ENCODE measurements at places on chromosomes 11 and 22.
A peak's percentile ranks its signal among the peaks of the same experiment; 100 is the strongest.

DNA sequence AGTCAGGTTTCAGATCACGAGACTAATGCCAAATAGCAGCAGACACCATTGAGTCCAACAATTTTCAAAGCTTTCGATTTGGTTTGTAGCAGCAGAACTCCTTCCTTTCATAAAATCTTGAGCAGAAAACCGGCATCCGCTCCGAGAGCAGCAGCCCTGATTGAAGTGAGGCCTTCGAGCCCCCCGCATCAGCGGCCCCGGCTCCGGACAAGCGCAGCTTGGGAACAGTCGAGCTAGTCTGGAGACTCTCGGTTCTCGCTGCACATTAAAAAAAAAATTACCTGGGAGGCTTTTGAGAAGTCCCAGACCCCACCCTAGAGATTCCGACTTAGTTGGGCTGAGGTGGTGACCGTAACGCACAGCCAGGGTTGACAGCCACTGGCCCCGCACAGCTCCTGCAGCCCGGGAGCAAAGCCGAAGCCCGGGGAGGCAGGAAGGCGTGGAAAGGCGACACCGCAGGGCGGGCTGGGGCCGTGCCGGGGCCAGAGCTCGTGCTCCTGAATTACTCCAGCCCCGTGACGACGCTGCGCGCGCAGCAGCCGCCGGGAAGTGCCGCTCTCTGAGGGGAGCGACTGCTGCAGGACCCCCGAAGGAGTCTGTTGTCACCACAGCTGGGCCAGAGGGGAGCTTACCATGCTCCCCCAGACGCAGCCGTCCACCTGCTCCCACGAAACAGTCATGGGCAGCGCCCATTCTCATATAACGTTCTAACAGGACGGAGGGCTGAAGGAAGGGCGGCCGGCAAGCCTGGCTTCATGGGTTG, 57.8 kb downstream of the SPATA19 start:
- no peak for DNase-seq

- no peak for DNase-seq
These were observed 65.3 kb downstream of the BCL2L13 start for GRCh38 chr22:17703811-17704210.

DNA sequence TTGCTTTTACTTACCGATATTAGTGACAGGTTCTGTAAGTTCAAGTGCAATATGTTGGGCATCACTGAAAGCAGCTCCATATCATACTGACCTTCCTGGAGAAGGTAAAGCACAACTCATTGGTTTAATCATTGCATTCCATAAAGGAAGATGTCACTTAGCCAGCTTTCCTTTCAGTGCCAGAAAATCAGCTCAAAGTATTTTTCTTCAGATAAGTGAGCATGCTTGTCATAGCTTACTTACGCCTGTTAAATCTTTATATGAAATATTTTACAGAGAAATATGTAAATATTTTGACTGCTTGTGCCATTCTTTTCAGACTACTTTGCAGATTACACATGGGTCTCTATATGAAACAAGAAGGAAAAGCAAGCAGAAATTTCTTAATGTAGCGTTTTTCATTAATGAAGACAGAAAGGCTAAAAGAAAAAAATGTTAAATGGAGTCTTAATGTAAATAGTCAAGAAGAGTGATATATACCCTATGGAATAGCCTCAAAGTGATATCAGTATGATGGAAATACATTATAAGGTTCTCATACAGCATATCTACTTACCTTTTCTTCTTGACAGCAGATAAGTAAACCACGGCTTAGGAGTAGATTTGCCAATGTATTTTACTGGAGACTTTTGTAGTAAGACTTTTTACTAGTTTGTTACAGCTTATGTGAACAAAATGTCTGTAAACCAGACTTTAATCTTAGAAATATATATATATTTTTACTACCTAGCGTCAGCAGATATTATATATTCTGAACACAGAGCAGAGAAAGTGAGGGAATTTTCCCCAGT, 649.7 kb downstream of the METTL15 start:
- no peak for DNase-seq

DNA sequence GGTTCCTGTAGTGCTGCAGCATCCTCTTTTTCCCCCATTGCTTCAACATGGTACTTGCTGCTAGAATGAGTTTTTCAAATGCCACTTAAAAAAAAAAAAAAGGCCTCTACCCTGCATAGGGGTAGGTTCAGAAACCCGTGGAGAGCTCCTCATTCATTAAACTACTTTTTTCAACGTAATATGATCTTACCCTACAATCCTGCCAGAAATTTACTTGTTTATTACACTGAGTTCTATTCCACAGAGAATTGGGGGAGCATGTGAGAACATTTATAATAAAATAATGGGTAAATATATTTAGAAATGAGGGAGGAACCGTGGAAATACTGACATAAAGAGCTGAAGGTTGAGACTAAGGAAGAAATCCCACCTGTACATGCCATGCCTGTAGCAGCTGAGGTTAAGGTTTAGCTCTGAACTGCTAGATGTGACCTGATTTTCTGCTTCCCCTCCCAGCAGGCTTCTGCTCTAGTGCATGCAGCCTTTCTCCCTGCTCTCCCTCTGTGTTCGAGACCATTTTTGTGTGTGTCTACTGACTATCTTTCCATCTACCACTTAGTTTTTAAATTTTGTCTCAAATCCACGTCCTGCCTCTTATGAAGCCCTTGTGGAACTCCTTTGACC, 225.7 kb downstream of the DDX10 start:
- DNase-seq, result peak; percentile 81

DNA sequence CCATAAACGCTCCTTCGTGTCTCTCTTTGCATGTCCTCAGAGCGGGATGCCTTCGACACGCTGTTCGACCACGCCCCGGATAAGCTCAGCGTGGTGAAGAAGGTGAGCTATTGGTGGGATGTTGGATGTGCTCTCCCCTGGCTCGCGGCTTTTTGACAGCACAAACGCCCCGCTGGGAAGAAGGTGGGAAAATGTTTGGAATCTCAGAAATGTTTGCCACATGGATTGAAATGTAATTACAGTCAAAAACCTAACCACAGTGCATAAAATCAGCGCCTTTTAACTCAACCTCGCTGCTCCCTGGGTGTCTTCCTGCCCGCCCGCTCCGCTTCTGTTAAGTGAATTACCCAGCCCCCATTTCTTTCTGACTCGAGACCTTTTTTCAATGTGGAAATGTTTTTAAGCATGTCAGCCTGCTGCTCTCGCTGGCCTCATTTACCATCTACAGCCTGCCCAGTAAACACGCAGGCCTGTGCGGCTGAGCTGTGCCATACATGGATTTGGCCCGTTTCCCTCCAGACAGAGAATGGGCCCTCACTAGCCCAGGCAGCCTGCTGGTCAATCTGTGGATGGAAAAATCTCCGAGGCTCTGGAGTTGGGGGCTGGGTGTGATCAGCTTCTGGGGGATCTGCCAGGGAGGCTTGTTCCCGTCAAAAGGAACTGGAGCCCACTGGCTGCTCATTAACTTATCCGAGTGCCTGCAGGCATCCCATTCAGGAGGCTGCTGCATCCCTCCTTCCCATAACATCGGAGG, 32.7 kb upstream of the PARVG start:
- no peak for DNase-seq

- DNase-seq, result no peak
These were observed 20.1 kb upstream of the SMIM35 start for GRCh38 chr11:118106789-118107335.

DNA sequence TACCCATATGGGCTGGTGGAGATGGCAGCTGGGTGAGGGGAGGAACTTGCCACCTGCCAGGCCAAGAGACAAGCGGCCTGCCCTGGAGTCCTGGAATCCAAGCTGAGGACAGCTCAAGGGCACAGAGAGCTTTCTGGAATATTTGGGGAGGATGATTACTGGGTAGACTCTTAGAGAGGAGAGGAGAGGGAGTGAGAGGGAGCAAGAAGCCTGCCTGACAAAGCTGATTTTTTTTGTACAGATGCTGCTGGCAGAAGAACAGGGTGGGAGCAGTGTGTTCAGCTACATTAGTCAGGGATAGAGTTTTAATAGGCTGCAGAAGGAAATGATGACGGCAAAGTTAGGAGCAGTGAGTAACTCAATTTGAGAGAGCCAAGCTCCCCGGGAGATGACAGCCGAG, 299.3 kb downstream of the NXPE2 start:
- peak; percentile 55 for DNase-seq

DNA sequence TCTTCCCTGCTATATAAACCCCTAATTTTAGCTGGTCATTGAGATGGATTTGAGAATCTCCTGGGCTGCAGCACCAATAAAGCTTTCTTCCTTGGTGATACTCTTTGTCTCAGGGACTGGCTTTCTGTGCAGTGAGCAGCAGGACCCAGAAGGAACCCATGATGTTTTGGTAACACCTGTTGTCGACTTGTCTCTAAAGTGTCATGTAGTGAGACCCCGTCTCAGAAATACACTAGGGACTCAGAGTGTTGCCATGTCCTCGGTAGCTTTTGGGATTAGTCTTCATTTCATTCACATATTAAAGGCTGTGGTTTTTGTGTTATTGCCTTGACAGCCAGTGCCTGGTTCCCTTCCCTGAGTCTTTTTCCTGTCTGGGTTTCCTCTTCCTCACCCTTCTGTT, 1078.7 kb downstream of the TBC1D22A start:
- DNase-seq, result no peak

GRCh38 chr11:76184551-76184993, 21.7 kb downstream of the WNT11 start:
- no peak for DNase-seq

DNA sequence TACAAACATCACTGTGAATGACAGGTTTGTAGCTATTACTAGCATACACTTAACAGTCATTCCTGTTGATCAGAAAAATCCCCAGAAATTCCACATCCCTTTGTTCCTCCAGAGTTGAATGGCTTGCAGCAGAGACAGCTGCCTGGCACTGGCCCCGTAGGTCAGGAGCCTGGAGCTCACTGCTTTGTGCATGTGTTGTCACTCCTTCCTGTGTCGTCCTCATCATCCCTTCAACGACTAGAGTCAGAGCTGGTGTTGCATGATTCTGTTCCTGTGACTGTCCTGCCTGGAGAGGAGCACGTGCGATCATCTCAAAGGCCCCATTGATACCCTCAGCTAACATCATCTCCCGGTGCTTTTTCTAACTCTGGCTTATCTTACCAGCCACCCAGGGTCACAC, 58.3 kb downstream of the LDLRAD3 start:
- no peak for DNase-seq

GRCh38 chr11:112537846-112538330, 277.2 kb upstream of the PLET1 start:
- no peak for DNase-seq

- no peak for DNase-seq
These were observed 55.2 kb downstream of the NECTIN1 start for GRCh38 chr11:119673759-119674336.

DNA sequence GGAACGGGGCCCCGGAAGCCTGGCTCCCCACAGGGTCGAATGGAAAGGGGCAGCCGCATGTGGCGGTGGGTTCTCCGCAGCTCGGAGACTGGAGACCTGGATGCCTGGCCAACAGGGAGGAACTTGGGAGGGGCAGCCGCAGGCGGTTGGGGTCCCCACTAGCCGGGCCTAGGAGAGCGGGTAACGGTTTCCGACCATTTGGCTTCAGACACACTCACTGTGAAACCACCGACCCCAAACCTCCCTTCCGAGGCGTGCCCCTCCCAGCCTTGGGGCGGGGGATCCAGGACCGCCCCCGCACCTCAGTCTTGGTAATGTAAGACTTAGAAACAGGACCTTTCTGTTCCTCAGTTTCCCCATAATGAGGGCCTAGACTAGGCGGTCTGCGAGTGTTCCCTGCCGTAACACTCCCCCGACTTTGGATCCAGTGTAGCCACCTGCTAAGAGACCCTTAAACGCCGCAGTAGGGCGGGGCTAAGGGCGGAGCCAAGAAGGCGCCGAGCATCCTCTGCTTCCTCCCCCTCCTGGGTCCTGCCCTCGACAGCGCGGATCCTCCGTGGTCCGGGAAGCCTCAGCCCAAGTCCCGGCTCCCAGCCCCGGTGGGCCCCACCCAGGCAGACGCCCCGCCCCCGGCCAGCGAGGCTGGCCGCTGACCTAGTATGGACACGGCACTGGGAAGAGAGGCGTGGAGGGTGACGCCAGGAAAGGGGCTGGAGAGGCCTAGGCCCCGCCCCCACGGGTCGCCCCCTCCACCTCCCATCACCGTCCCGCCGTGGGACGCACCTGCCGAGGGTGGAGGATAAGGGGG, 1.8 kb upstream of the RASGRP2 start:
- DNase-seq, result no peak

DNA sequence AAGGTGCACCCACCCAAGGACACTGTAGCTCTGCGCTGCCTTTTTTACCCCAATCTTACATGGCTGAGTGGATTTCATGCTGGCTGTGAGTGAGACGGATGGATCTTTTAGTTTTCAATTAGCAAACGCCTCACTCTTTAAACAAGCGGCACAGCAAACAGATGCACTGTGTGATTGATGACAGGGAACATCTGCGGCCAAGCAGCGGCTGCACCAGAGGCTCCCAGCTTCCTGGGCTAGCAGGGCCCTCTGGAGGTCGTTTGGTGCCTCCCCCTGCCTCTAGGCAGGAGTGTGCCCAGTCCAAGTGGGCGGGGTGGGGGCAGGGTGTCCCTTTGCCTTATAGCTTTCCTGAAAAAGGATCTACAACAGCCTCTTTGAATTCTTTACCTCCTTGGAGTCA, 2.1 kb upstream of the DRD2 start:
- DNase-seq, result peak; percentile 72

GRCh38 chr11:102111787-102112508, 1.7 kb downstream of the YAP1 start:
- no peak for DNase-seq

- no peak for DNase-seq
These were observed 576 bp downstream of the TMEM258 start for GRCh38 chr11:61791737-61792309.

All from NCI-H2171 (cell line).